ENCODE measurements at places on chromosomes 2 and 18.

GRCh38 chr18:5430131-5430530, 113.7 kb downstream of the EPB41L3 start:
- no peak for DNase-seq

GRCh38 chr2:60560734-60561644, 7.5 kb upstream of the BCL11A start:
- no peak for DNase-seq

GRCh38 chr2:207504513-207505170, 25.1 kb upstream of the CREB1 start:
- no peak for DNase-seq

GRCh38 chr18:61546590-61546989, 213.4 kb downstream of the CDH20 start:
- no peak for DNase-seq

DNA sequence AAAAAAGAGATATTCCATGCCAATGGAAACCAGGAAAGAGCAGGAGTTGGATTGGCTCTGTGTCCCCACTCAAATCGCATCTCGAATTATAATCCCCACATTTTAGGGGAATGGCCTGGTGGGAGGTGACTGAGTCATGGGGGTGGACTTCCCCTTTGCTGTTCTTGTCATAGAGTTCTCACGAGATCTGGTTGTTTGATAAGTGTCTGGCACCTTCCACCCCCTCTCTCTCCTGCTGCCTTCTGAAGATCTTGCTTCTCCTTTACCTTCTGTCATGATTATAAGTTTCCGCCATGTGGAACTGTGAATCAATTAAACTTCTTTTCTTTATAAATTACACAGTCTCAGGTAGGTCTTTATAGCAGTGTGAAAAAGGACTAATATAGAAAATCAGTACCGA, 355.6 kb downstream of the NBAS start:
- no peak for DNase-seq

DNA sequence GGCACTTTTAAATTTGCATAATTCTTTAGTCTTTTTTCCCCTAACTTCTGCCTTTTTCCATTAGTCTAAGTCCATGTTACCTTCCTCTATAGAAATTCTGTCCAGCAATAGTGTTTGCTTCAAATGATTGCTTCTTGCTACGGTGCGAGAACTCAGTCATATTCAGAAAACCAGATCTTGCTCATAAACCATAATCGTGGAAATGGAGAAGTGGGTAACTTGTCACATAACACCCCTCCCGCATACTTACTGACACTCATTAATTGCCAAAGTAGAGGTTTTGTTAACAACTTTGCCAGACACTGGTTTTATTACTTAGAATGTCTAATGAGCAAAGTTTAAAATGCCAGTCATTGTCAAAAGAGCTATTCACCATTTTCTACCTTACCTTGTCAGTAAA, 94.3 kb upstream of the TWSG1 start:
- no peak for DNase-seq

DNA sequence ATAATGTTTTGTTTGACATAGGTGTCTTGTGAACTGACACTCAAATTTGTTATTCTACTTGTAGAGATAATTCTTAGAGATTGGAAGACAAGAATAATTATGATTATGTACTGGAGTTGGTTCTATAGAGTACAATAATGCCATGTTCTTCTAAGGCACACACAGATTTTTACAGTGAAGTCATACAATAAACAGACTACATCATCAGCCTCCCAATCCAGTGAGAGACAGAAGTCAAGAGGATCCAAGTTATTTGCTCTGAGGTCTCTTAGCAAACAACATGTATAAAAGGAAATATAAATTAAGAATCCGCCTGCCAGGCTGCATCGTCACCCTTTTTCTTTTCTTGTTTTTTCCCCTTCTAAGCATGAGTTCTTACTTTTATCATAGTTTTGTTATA, 613.5 kb upstream of the SETBP1 start:
- no peak for DNase-seq

GRCh38 chr2:219918944-219919343, 291.5 kb downstream of the SLC4A3 start:
- DNase-seq: no peak

DNA sequence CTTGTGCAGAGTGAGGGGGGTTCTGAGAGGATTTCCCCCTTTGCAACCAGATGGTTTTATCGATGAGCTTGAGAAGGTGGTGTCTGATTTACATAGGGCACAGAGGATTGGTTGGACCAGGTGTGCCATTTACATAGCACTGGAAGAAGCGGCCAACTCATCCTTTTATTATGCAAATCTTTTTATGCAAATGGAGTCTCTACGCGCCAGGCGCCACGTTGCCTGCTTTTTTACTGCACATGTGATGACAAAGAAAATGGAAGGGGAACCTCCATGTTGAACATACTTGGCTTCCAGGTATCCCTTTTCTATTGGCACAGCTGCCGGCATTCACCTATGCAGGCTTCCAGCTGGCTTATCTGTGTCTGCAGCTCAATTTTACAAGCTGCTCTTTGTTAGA, 18.4 kb upstream of the TXNL4A start:
- no peak for DNase-seq

- DNase-seq: no peak
Measured at GRCh38 chr2:88184762-88185161, 14.6 kb downstream of the THNSL2 start.

- no peak for DNase-seq
Measured at GRCh38 chr2:133721118-133721517, 152.9 kb upstream of the NCKAP5 start.

- DNase-seq: no peak
Measured at GRCh38 chr2:206353685-206354084, 79.2 kb downstream of the ZDBF2 start.

- no peak for DNase-seq
Measured at GRCh38 chr2:199434555-199434954, 23.2 kb downstream of the SATB2 start.

GRCh38 chr2:133718688-133719201, 150.5 kb upstream of the NCKAP5 start:
- no peak for DNase-seq

DNA sequence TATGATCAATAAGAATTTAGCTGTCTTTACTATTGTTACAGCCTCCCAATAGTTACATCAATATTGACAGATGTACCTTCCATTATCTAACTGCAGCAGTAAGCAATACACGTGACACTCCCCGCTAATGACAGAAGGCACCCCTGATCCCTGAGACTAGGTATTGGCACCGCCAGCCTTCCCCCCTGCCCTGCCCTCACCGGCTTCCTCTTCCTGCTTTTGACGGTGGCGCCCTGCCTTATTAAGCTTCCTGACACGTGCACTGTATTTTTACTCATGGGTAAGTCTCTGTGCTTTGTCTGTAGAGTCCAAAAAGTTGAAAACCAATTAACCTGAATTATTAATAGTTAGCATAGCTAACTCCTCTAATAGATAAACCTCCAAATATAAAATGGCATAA, 223.5 kb downstream of the EIPR1 start:
- DNase-seq: no peak
